DMS53 (cell line): ENCODE measurements at places on chromosomes 6 and 20.

DNA sequence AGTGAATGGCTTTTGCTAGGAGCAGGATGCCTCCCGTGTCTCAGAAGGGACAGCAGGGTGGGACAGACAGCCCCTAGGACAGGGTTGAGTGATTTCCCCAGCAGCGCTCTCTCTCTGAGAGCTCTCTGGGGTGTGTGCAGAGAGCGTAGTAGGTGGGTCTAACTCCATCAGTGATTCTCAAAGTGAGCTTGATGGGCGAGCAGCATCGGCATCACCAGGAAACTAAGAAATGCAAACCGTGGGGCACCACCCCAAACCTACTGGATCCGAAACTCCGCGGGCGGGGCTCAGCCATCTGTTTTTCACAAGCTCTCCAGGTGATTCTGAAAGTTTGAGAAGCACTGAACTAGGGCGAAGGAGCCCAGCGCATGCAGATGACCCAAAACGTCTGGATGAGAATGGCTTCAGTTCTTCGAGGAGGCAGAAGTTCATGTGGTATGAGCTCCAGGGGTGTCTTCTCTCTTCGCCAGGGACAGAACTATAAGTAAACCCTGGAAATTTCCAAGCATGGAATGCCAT is 119.6 kb upstream of the RNF24 start:
- no peak for DNase-seq

GRCh38 chr6:157432231-157432891 is 51.4 kb downstream of the ZDHHC14 start:
- DNase-seq, result no peak

GRCh38 chr20:23362392-23363256 is 642 bp downstream of the GZF1 start:
- DNase-seq, result peak; percentile 84

- DNase-seq, result no peak
Observed at GRCh38 chr20:821046-821730, 12.3 kb upstream of the FAM110A start.

DNA sequence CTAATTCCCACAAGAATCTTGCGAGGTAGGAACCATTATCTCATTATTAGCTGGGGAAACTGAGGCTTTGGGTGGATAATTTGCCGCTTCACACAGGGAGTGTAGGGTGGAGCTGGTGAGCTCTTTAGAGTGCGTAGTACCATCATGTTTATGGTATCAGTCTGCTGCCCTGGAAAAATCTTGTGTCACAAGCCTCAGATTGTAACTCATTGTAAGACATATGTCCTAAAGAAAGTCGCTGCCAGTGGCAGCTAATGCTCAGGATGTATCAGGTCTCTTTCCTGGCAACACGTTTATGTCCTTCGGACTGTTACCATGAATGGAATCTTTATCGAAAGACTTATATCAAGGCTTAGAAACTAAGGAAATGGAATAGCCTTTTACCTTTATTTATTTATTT is 1.9 kb downstream of the ZFAND3 start:
- DNase-seq, result no peak

- no peak for DNase-seq
Observed at GRCh38 chr6:45310118-45310788, 17.9 kb upstream of the RUNX2 start.

- no peak for DNase-seq
Observed at GRCh38 chr20:35232575-35232974, 6.1 kb downstream of the MMP24 start.

- peak; percentile 96 for DNase-seq
Observed at GRCh38 chr6:34560366-34561226, 4.5 kb upstream of the SPDEF start.

DNA sequence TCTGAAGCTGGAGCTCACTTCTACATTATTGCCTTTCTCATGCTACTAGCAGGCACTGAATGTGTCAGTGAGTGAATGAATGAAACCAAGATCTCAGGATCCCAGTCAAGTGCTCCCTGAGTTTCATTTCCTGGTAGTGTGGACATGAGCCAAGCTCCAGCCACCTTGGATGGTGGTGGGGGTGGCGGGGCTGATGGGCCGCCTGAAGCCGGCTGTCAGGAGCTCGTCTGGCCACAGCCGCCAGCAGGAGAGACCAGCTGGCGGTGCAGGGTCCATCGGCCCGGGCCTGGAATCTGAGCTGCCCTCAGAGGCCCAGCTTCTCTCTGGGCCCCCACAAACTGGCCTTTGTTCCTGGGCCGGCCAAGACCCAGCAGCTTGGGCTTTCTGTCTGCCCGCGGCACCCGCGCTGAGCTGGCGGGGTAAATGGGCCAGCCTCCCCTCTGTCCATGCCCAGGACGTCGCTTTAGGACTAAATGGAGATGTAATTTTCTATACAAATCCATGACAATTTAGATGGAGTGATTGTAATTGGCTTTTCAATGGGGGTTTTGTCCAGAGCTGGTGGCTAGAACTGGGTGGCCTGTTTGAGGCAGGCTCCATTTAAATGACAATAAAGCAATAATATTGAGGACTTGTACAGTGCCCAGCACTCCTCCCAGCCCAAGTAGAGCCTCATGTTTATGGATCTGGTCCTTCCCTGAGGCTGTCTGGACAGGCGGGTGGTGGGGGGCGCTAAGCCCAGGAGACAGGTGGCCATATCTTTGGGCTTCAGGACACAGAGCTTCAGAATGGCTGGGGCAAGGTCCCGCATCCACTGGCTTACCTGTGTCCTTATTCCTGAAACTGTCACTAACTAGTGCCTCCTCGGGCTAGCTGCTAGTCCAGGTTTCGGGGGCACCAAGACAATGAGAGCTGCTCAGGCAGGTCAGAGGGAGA is 43.5 kb downstream of the NOL4L start:
- no peak for DNase-seq

DNA sequence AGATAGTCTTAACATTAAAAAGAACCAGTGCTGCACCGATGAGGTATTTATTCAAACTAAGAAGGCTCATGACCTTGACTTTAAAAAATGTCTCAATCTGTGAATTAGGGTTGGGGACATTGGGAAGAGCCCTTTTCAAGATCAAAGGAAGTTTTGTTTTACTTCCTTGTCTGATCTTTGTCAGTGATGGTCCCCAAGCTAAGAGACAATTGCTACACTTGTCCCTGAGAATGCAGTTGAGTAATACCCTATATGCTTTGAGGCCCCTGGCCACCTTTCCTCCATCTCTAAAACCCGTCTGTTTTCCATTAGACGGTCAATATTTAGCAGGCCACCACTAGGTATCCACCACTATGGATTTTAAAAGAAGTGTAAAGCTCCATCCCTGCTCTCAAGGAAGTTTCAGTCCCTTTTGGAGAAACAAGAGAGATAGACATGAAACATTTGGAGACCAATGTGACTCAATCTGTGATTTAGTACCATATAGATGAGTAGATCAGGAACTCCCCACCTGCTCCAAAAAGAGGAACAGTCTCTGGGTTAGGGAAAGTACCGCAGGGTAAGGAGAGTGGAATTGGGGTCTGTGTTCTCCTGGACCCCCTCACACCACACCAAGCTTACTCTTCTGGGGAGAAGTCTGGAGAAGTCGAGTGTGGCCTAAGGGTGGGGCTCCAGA is 99.1 kb upstream of the ISM1 start:
- DNase-seq, result no peak

DNA sequence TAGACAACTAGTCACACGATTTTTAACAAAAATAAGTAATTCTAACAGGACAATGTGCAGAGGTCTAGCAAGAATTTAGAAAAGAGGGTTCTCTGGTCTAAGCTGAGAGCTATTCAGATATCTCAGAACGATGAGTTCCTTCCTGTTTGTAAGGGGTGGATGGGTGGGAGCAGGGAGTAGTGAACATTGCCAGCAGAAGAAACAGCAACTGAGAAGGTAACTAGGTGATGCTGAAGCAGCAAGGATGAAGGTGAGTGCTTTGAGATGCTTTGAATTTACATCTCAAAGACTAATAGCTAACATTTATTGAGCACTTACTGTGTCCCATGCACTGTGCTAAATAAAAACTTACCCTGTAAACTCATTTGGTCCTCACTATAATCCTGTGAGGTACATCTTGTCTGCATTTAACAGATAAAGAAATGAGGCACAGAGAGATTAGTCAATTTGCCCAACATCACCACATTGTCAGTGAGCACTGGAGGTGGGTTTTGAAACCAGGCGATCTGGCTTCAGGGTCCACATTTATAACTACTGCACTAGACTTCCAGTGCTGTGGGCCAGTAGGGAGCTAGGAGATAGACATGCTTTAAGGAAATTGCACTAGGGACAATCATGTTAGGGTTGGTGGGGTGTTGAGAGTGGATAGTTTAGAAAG is 15.7 kb downstream of the BRD2 start:
- peak; percentile 37 for DNase-seq

DNA sequence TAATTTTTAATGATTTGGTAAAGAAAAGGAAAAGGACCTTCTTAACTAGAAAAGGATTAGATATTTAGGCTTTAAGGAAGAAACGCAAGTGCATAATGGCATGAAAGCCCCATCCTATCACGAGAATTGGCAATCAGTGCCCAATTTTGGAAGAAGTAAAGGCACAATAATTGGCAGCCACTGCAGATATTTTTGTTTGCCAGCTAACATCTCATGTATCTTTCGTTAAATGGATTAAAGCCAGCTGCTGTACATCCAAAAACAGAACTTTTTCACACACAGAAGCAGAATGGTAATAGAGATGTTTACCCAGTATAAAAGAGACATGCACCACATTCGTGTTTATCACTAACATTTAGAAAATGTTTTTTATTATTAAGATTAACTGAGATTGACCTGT is 180.3 kb downstream of the C6orf118 start:
- DNase-seq, result no peak

- no peak for DNase-seq
Observed at GRCh38 chr6:117592983-117593759, 9.1 kb downstream of the GOPC start.

DNA sequence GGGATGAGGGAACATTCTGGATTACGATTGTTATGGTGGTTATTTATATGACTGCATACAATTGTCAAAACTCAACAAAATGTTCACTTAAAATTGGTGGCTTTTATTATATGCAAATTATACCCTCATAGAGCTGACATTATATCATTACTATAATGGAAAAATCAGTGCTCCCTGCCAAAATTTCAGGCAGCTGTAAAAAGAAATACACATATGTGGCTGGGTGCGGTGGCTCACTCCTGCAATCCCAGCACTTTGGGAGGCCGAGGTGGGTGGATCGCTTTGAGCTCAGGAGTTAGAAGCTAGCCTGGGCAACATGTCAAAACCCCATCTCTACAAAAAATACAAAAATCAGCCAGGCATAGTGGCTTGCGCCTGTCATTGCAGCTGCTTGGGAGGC is 75.8 kb upstream of the SULF2 start:
- DNase-seq, result no peak

- peak; percentile 55 for DNase-seq
Observed at GRCh38 chr6:45661661-45662060, 283.9 kb upstream of the SUPT3H start.

- DNase-seq, result no peak
Observed at GRCh38 chr6:124796464-124796970, 165.7 kb upstream of the RNF217 start.

DNA sequence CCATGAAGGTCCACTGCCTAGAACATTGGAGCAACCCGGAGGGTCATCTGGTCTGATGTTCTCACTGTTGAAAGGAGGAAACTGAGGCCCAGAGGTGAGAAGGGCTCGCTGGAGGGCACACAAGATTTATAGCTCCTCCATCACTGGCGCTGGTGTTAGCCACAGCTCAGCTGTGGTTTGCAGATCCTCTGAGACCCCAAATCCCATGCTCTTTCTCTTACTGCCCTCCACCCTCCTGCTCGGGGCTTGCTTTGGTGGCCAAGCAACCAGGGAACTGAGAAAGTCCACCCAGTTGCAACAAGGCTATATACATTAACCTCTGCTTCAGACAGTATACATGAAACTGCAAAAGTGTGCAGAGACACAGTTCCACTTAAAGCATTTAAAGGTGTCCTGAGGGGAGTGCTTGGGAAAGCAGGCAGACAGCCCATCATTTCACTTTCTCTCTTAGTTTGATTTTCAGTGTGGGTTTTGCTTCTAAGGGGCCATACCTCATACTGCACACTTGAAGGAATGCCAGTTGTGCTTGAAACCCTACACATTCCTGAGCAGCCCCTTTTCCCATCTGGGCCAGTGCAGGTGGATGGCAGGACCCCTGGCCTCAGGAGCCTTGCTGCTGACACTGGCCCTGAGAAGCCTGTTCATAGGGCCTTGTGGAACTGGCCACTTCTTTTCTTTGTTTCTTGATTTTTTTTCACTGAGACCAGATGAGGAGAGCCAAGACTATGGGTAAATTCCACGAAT is 347.6 kb downstream of the CDC5L start:
- DNase-seq, result no peak

DNA sequence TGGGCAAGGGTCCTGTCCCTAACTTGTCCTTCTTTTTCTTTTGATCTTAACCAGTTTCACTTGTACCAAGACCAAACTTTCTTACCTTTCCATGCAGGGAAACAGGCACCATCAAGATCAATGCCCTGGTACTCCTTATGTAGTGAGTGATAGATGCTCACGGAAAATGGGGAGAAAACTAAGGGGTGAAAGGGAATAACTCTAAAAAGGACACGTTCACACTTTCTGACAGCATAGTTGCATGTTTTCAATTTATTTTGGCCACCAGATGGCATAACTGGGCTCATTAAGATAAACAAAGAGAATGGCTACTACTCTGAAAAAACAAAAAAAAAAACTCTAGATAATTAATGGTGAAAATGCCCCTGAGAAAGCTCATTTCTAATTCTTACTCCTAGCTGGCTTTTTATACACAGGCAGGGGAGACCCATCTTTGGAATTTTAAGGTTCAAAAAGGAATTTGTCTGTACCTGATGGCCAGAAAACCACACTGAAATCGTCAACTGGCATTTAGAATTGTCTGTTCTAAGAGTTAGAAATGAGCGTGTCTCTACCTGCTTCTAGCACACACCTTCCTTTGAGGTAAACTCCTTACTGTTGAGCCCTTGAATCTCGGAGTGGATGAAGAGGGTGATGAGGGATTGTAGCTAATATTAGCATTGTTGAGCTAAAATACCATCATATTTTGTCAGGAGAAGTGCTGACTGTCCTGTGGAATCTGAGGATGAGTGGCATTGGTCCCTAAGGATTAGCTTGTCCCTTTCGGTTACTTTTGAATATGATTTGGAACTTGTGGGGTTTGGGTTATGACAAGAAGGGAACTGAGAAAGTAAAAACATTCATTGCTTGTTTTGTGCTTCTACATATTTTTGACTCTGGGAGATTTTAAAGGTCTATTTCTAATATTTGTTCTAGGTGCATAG is 62.2 kb upstream of the DDR1 start:
- DNase-seq, result peak; percentile 60

DNA sequence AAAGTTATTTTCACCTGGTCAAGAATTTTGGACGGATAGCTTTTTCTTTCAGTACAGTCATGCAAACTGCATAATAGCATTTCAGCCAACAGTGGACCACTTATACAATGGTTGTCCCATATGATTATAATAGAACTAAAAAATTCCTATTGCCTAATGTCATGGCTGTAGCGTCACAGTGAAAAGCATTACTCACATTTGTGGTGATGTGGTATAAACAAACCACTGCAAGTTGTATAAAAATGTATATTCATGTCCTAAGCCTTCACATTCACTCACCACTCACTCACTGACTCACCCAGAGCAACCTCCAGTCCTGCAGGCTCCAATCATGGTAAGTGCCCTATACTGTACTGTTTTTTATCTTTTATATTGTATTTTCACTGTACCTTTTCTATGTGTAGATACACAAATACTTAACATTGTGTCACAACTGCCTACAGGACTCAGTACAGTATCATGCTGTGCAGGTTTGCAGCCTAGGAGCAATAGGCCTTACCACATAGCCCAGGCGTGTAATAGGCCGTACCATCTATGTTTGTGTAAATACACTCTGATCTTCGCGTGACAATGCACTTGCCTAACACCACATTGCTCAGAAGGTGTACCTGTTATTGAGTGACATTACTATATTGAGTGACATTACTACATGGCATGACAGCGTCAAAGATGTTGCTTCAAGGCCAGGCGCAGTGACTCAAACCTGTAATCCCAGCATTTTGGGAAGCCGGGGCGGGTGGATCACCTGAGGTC is 17.9 kb downstream of the ABHD12 start:
- no peak for DNase-seq
